Activated CD8-positive, alpha-beta memory T cell treated with anti-CD3 and anti-CD28 coated beads, Interleukin-2, amount 10 ng/mL, durations not matched to agents 7 days and 5 days (primary cell): ENCODE measurements at places on chromosomes 6 and 20. TPM values are rescaled to one million over a fixed set of nuclear protein-coding genes. Genes with fewer than 3 reads are reported as not detected.
A peak's percentile ranks its signal among the peaks of the same experiment; 100 is the strongest.

Gene SDHAF4
- 12.2 TPM for total RNA-seq

- H3K27ac ChIP-seq, result no peak overlapping the region
- H3K36me3 ChIP-seq, result peaks cover 17% of the 10 kb centered on the region
- no peaks in the 10 kb centered on the region for H3K4me1 ChIP-seq
- no peak for DNase-seq
Observed at GRCh38 chr6:136709429-136709828, 82.8 kb downstream of the MAP3K5 start.

GRCh38 chr6:66838764-66839163, 1131.7 kb upstream of the EYS start:
- no peak overlapping the region for H3K27ac ChIP-seq
- H3K36me3 ChIP-seq, result no peaks in the 10 kb centered on the region
- no peaks in the 10 kb centered on the region for H3K4me1 ChIP-seq
- no peak for DNase-seq
- H3K4me3 ChIP-seq, result no peak overlapping the region

Gene NOX3
- total RNA-seq, result not detected

GRCh38 chr20:49583343-49583668, 15.4 kb upstream of the PTGIS start:
- peaks cover 38% of the 10 kb centered on the region for H3K4me1 ChIP-seq
- DNase-seq, result no peak
- no peaks in the 10 kb centered on the region for H3K27me3 ChIP-seq
- no peak overlapping the region for H3K4me3 ChIP-seq
- no peak overlapping the region for H3K27ac ChIP-seq

Gene PNPLA1
- not detected for total RNA-seq

Gene WFDC5
- total RNA-seq, result not detected

Gene MTHFD1L
- total RNA-seq, result 54.1 TPM

DNA sequence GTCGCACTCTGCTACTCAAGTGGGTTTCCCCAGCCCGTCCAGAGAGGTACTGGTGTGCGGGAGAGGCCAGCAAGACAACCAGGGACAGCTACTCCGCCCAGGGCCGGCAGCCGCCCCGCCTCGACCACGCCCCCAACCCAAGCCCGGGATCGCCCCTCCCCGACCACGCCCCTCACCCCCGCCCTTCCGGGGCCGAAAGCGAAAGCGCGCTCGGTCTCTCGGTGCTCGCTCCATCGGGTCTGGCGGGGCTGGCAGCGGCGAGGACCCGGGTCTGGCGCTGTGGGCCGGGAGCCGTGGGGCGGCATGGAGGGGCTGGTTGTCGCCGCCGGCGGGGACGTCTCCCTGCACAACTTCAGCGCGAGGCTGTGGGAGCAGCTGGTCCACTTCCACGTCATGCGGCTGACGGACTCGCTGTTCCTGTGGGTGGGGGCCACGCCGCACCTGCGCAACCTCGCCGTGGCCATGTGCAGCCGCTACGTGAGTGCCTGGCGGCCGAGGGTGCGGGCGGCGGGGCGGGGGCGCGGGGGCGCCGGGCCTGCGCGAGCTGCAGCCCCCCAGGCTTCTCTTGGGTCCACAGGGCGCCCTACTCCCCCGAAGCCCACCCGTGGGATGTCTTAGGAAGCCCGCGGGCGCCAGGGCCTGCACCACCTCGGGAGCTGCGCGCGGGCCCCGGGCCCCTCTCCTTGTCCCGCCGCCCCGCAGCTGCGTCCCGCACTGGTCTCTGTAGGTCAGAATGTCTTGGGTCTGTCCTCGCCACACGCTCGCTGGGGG, at the start of gene PSMG4:
TSS of gene PSMG4 (plus strand) at position 228 of the 771 bp plus-strand sequence. CDS start at position 304, 76 bp downstream.
- H3K27ac ChIP-seq, result peak within 1 kb of the TSS; percentile 83
- DNase-seq, result peak; percentile 93
- peaks cover 36% of the 10 kb centered on the region for H3K4me1 ChIP-seq
- peak within 1 kb of the TSS; percentile 91 for H3K4me3 ChIP-seq

DNA sequence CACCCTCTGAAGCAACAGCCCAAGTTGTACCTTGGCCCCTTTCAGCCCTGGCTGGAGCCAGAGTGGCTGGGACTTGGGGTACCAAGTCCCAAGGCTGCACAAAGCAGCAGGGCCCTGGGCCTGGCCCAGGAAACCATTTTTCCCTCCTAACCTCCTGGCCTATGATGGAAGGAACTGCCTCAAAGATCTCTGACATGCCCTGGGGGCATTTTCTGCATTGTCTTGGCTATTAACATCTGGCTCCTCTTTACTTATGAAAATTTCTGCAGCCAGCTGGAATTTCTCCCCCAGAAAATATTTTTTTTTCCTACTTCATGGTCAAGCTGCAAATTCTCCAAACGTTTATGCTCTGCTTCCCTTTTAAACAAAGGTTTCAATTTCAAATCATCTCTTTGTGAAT, 269.4 kb upstream of the CDYL start:
- no peak overlapping the region for H3K4me3 ChIP-seq
- H3K4me1 ChIP-seq, result no peaks in the 10 kb centered on the region
- peaks cover 6% of the 10 kb centered on the region for H3K27me3 ChIP-seq
- no peak for DNase-seq
- H3K27ac ChIP-seq, result no peak overlapping the region

- DNase-seq, result no peak
- H3K4me3 ChIP-seq, result no peak overlapping the region
- no peak overlapping the region for H3K27ac ChIP-seq
Observed at GRCh38 chr20:55273149-55273548, 732.2 kb downstream of the CBLN4 start.

DNA sequence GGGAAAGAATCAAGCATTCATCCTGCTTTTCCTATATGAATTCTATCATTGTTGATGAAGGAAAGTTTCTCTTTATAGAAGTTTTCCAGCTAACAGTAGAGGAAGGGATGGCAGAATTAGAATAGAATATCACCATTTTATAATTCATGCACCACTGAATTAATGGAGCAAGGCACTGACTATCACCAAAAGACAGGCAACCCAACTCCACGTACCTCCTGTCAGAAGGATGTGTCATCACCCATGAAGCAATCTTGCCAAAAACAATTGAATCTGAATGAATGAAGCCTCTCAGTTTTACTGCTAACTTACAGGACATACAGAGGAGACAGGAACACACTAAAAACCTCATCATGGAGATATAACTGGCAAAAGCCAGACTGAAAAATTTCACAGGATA, 122.4 kb downstream of the NFATC2 start:
- peaks cover 87% of the 10 kb centered on the region for H3K4me1 ChIP-seq
- H3K27me3 ChIP-seq, result no peaks in the 10 kb centered on the region
- peaks cover 57% of the 10 kb centered on the region for H3K36me3 ChIP-seq
- DNase-seq, result no peak
- peak overlapping the region; percentile 76 for H3K27ac ChIP-seq

DNA sequence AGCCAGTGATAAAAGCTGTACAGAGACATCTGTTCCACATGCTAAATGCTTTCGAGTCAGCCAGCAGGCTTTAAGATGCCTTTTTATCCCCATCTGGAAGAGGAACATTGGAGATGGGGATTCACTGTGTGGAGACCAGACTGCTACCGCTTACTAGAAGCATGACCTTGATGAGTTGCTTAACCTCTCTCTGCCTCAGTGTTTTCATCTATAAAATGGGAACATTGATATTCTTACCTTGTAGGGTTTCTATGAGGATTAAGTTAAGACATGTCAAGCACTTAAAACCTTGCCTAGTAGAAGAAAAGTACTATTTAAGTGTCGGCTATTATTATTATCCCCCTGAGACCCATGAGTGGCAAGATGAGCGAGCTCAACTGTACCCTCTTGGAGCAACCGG, 165.3 kb upstream of the SNX9 start:
- peaks cover 2% of the 10 kb centered on the region for H3K27me3 ChIP-seq
- H3K36me3 ChIP-seq, result no peaks in the 10 kb centered on the region
- DNase-seq, result no peak
- no peak overlapping the region for H3K4me3 ChIP-seq
- H3K4me1 ChIP-seq, result no peaks in the 10 kb centered on the region
- no peak overlapping the region for H3K27ac ChIP-seq

GRCh38 chr6:121223212-121223611, 111.1 kb downstream of the TBC1D32 start:
- no peak overlapping the region for H3K4me3 ChIP-seq
- peaks cover 6% of the 10 kb centered on the region for H3K4me1 ChIP-seq
- no peaks in the 10 kb centered on the region for H3K27me3 ChIP-seq
- no peak overlapping the region for H3K27ac ChIP-seq

GRCh38 chr20:17961587-17961940, 7.0 kb downstream of the SNX5 start:
- H3K4me3 ChIP-seq, result peak overlapping the region; percentile 87
- no peaks in the 10 kb centered on the region for H3K27me3 ChIP-seq
- DNase-seq, result no peak
- peaks cover 72% of the 10 kb centered on the region for H3K36me3 ChIP-seq
- H3K4me1 ChIP-seq, result peaks cover 79% of the 10 kb centered on the region

DNA sequence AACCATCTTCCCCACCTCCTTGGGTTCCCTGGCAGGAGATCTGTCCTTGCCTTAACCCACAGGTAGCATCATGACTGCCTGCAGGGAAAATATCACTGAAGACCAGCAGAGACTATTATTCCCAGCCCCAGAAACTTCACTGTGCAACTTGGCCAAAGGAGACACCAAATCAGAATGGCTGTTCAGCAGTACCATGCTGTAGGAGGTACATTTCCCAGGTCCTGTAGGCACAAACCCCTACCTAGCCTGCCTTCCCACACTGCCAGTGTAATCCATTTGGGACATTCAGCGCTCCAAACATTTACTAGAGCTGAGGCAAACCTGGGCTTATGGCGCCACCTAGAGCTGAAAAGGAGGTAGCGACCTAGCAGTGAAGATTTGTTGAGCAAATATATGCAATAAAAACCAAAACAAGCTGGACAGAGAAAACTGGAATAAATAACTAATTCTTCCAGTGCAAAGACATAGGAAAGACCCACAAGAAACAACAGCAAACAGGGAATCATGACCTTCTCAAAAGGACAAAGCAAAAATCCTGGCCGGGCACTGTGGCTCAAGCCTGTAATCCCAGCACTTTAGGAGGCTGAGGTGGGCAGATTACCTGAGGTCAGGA, 60.3 kb downstream of the VTA1 start:
- H3K4me1 ChIP-seq, result no peaks in the 10 kb centered on the region
- H3K4me3 ChIP-seq, result no peak overlapping the region
- H3K27ac ChIP-seq, result peak overlapping the region; percentile 58

Gene OLIG3
- total RNA-seq, result 0.94 TPM

DNA sequence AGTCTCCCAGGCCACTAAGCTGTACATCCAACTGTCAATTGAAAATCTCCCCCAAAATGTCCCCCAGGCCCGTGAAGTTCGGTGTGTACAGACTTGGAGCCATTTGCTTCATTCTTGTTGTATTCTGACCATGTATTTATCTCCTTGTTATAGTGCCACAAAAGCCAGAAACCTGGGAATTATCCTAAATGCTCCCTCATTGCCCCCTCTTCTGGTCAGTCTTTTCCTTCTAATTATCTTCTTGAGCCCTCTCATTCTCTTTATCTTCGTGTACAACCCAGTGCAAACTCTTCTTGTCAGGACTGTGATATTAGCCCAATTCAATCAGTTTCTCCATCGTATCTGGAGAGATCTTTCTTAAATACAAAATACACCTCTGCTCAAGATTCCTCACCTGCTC, 64.7 kb downstream of the RFX6 start:
- no peak for DNase-seq
- H3K27me3 ChIP-seq, result peaks cover 6% of the 10 kb centered on the region
- H3K4me3 ChIP-seq, result no peak overlapping the region
- no peaks in the 10 kb centered on the region for H3K36me3 ChIP-seq

DNA sequence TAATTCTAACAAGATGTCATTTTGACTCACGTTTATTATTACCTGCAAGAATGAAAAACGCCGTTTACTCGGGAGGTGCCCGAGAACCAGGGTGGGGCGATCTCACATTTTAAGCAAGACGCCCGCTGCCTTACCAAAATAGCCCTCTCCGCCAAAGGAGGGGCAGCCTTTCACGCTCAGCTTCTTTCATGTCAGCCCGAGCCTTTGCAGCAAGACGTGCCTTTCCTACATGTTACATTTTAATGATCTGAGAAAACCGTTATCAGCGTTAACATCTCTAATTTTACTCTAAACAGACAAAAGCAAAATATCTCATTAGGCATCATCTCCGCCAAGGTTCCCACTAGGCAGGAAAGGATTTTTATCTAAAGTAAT, 2.0 kb downstream of the BACH2 start:
- peak overlapping the region; percentile 85 for H3K27ac ChIP-seq
- peak overlapping the region; percentile 84 for H3K4me3 ChIP-seq
- peaks cover 49% of the 10 kb centered on the region for H3K27me3 ChIP-seq
- DNase-seq, result peak; percentile 66
- peaks cover 7% of the 10 kb centered on the region for H3K36me3 ChIP-seq

Gene ECT2L
- total RNA-seq, result not detected

DNA sequence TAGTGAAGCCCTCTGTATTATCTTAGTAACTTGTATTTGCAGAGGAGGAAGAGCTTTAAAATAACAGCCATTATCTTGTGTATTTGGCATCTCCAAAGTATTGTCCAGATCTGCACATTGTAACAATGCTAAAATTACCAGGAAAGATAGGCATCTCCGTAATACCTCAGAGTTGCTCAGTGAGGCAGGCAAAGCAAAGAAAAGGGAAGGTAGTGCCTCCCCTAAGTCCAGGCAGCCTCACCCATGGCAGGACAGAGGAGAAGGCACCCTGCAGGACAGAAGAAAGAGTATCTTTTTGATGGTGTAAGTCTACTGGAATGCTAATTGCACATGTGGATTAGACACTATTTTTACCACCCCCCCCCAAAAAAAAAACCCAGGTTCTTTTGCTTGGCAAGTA, 13.6 kb upstream of the SSTR4 start:
- H3K27me3 ChIP-seq, result no peaks in the 10 kb centered on the region
- no peaks in the 10 kb centered on the region for H3K36me3 ChIP-seq
- H3K27ac ChIP-seq, result no peak overlapping the region
- no peak overlapping the region for H3K4me3 ChIP-seq
- no peaks in the 10 kb centered on the region for H3K4me1 ChIP-seq
- no peak for DNase-seq

- H3K4me3 ChIP-seq, result peak within 1 kb of the TSS; percentile 72
- no peak for DNase-seq
Observed at GRCh38 chr6:17987447-17987696, at the start of gene KIF13A. KIF13A (minus strand) TSS chr6:17987635; CDS start chr6:17987463, 172 bp downstream.

DNA sequence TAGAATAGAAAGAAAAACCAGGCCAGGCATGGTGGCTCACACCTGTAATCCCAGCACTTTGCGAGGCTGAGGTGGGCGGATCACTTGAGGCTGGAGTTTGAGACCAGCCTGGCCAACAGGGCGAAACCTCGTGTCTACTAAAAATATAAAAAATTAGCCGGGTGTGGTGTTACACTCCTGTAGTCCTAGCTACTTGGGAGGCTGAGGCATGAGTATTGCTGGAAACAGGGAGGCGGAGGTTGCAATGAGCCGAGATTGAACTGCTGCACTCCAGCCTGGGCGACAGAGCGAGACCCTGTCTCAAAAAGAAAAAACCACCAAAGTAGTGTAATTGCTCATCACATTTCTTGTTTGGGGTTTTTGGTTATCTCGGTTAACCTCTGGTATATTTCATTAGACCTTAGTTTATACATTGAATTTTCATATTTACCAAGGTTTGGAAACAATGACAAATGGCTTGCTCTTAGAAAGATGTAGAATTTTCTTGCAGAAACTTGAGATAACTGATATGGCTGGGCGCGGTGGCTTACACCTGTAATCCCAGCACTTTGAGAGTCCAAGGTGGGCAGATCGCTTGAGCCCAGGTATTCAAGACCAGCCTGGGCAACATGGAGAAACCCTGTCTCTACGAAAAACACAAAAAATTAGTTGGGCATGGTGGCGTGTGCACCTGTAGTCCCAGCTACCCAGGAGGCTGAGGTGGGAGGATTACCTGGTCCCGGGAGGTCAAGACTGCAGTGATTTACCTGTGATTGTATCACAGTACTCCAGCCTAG, 14.2 kb downstream of the ITCH start:
- DNase-seq, result peak; percentile 48
- no peaks in the 10 kb centered on the region for H3K27me3 ChIP-seq
- peaks cover 30% of the 10 kb centered on the region for H3K4me1 ChIP-seq
- peaks cover 43% of the 10 kb centered on the region for H3K36me3 ChIP-seq

GRCh38 chr6:123393331-123393730, 243.4 kb downstream of the TRDN start:
- H3K4me1 ChIP-seq, result no peaks in the 10 kb centered on the region
- H3K27ac ChIP-seq, result no peak overlapping the region
- no peaks in the 10 kb centered on the region for H3K36me3 ChIP-seq
